ENCODE measurements at places on chromosomes 16 and 17.
A peak's percentile ranks its signal among the peaks of the same experiment; 100 is the strongest.

DNA sequence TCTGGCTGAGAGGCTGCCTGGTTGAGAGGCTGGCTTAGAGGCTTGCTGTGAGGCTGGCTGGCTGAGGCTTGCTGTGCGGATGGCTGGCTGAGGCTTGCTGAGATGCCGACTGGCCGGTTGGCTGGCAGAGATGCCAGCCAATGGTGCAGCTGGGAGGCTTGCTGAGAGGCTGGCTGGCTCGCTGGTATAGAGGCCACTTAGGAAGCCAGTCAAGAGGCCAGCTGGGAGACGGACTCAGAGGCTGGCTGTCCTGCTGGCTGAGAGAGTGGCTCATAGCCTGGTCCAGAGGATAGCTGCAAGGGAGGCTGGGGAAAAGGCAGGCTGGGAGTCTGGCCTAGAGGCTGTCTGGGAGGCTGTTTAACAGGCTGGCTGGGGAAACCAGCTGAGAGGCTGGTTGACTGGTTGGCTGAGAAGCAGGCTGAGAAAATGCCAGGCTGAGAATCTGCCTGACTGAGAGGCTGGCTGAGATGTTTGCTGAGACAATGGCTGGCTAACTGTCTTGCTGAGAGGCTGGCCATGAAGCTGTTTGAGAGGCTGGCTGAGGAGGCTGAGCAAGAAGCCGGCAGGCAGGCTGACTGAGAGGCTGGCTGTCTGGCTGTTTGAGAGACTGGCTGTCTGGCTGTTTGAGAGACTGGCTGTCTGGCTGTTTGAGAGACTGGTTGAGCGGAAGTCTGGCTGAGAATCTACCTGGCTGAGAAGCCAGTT lies 37.5 kb upstream of the ACSM2B start:
- DNase-seq: no peak

- DNase-seq: no peak
These were observed 230.6 kb downstream of the C16orf95 start for GRCh38 chr16:87086575-87086974.

GRCh38 chr16:85592700-85593493 lies 20.2 kb upstream of the GSE1 start:
- DNase-seq: no peak

DNA sequence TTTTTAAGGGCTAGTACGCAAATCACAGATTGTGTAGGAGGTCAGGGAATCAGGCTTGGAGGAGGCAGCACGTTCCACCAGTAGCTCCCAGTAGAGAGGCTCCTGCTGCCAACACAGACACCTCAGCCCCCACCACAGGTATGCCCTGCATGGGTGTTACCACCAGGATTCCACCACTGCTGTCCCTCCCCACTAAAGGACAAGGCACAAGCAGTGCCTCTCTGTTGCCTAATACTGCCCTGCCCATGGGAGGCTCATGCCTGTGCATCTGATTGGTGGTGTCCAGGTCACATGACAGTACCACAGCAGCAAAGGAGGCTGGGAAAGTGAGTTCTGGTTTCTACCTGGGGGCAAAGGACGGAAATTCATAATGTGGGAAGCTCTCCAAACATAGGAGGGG lies 33.6 kb upstream of the CACNG4 start:
- DNase-seq: peak; percentile 66

DNA sequence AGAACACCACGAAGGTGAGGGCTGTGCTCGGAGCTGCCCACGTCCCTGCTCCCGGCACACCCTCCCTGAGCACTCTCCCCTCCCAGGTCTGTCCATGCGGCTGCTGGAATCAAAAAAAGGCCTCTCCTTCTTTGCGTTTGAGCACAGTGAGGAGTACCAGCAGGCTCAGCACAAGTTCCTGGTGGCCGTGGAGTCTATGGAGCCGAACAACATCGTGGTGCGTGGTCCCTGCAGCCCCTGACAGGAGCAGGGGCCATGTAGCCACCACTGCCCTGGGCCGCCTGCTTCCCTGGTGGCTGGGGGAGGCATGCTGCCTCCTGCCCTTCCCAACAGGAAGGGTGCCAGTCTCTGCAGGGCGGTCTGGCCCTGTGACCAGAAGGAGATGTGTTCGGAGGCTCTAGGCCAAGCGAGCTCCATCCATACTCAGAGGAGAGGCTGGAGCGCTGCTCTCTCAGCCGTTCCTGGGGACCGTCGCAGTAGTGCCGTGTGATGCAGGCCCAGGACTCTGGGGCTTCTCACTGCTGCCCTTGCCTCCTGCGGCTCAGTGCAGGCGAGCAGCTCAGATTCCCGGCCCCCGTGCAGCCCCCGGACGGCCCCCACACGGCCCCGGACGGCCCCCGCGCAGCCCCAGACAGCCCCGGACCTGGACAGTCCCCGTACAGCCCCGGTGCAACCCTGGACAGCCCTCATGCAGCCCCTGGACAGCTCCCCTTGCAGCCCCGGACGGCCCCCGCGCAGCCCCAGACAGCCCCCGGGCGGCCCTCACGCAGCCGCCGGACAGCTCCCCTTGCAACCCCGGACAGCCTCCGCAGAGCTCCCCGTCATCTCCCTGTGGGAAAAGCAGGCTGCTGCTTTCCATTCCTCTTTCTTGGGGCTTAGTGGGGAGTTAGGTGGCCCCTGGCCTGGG lies 20.5 kb downstream of the TCF25 start:
- DNase-seq: no peak

DNA sequence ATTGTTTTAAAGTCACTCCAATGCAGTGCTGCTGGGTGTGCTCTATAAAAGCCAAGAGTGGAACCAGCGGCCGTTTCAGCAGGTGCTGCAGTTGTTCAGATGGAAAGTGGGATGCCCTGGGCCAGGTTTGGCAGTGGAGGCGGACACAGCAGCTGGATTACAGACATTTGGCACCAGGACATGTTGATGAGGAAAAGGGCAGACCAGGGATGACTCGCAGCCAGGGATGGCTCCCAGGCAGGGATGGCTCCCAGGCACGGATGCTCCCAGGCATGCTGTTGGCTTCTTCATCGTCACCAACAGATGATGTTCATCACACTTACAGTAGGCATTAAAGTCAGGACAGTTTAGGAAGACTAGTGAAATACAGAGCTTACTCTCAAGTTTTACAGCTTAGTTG lies 10.0 kb downstream of the GAN start:
- no peak for DNase-seq

DNA sequence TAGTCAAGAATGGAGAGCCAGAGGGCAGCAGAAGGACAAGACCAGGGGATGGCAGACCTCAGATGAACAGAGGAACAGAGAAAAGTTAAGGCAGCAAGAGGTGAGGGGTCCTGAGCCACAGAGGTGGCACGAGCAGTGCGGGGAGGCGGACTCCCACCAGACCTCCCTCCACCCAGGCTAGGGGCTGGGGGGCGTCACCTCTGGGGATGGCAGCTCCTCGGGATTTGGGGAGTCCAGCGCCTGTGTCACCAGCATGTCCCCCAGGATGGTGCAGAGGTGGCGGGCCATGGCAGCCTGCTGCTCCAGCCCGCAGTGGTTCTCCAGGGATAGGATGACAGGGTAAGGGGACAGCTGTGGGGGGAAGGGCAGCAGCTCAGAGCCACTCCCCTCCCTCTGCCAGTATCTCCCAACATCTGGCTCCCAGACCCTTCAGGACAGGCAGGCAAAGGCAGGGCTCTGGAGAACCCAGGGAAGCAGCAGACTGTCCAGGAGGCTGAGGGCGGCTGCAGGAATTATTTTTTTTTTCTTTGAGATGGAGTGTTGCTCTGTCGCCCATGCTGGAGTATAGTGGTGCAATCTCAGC lies 15.8 kb downstream of the PLCD3 start:
- no peak for DNase-seq

GRCh38 chr16:81657781-81658180 lies 121.3 kb upstream of the PLCG2 start:
- DNase-seq: no peak

DNA sequence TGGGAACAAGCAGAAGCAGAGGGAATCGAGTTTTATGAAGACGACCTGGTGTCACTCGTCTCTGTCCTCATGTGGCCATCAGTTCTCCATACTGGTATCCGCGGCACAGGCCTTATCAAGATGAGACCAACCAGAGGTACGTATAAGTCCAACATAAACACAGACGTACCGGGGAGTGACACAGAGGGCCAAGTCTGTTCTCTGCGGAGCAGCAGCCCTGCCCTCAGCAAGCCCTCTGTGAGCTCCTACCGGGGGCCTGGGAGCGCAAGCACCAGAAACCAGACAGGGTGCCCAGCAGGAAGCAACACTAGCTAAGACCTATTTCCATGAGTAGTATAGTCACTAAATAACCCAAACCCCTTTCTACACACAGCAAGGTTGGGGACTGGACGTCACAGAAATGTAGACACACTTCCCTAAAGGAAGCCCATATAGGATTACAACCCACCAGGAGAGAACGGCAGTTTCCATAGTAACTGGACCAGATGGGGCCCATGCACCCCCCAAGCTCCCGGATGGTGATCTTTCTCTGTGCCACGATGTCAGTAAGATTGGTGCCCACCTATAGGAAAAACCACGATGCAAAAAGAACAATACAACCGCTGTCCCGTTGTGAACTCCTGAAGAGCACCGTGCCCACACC lies 911 bp downstream of the ARL16 start:
- DNase-seq: no peak

- no peak for DNase-seq
These were observed 29.1 kb upstream of the ZNF469 start for GRCh38 chr16:88353691-88354090.

Data from HT-29 (cell line).